ENCODE measurements at places on chromosomes 11 and 22.

DNA sequence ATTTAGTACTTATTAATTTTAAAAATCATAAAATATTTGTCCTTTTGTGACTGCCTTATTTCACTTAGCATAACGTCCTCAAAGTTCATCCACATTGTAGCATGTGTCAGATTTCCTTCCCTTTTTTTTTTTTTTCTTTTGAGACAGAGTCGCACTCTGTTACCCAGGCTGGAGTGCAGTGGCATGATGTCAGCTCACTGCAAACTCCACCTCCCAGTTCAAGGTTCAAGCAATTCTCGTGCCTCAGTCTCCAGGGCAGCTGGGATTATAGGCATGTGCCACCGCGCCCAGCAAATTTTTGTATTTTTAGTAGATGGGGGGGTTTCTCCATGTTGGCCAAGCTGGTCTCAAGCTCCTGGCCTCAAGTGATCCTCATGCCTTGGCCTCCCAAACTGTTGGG lies 10.6 kb downstream of the RAB6A start:
- no peak for DNase-seq

- peak; percentile 4 for DNase-seq
Observed at GRCh38 chr11:70901951-70902521, 350.3 kb downstream of the SHANK2 start.

GRCh38 chr11:47403571-47403970 lies 4.8 kb upstream of the SLC39A13 start:
- no peak for DNase-seq

- no peak for DNase-seq
Observed at GRCh38 chr11:2507945-2508749, 63.3 kb downstream of the KCNQ1 start.

DNA sequence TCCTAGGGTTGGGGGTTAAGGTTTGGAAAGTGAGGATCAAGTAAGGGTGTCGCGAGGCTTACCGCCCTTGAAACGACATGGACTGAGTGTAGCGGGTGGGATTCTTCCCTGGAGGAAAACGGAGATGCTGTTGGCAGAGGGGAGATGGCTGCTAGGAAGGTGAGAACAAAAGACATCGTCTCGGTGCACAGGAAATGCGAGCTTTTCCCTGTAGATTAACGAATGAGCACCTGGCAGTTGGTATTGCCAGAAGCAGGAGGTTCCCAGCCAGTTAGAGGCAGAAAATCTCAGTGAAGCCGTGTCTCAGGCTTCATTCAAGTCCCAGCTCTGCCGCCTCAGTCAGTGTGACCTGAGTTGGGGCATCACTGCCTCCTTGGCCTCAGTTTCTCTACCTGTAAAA lies 1.4 kb upstream of the LHFPL7 start:
- no peak for DNase-seq

GRCh38 chr11:16337421-16338213 lies 18.7 kb downstream of the SOX6 start:
- no peak for DNase-seq

GRCh38 chr11:65419772-65420481 lies 2.7 kb upstream of the NEAT1 start:
- DNase-seq, result peak; percentile 98

- no peak for DNase-seq
Observed at GRCh38 chr11:88478136-88478815, 140.7 kb upstream of the CTSC start.

- DNase-seq, result no peak
Observed at GRCh38 chr11:9739123-9739900, 75.4 kb downstream of the SWAP70 start.

Data from HT-29 (cell line).